RPMI8226 (cell line): ENCODE measurements at places on chromosomes 1 and 21.

GRCh38 chr1:175536921-175537320 lies 206.5 kb downstream of the TNR start:
- no peak for DNase-seq

- no peak for DNase-seq
Measured at GRCh38 chr1:116254776-116255175, 118.3 kb upstream of the ATP1A1 start.

GRCh38 chr1:175604942-175605286 lies 138.5 kb downstream of the TNR start:
- no peak for DNase-seq

- no peak for DNase-seq
Measured at GRCh38 chr1:5956022-5956830, 36.0 kb downstream of the NPHP4 start.

DNA sequence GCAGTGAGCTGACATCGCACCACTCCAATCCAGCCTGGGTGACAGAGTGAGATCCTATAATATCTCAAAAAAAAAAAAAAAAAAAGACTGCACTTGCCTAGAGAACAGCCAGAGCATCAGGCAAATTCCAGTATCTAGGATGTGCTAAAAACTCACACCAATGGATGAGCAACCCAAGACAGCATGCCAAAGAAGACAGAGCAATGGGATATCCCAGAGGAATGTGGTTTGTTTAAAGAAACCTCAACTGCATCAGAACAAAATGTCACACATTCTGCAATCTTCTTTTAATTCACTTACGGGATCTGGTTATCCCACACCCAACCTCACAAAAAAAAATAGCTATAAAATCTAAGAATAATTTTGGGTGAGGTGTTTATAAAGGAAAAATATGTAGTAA lies 7.3 kb downstream of the KCNH1 start:
- no peak for DNase-seq

DNA sequence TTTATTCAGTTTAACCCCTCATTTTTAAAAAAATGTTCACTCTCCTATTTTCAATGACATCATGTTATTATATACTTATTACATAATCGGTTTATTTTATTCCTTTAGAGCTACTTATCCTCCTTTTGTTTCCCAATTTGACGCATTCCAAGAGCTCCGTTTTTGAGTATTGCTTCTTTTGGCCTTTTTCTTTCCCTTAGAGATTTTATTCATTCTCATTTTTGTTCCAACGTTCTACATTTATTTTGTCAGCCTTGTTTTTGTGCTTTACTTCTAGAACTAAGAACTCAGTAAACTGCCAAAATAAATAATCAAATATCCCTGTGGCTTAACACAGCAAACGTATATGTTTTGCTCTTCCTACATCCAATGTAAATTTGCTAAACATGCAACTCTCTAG lies 769.1 kb downstream of the NCAM2 start:
- DNase-seq, result no peak

DNA sequence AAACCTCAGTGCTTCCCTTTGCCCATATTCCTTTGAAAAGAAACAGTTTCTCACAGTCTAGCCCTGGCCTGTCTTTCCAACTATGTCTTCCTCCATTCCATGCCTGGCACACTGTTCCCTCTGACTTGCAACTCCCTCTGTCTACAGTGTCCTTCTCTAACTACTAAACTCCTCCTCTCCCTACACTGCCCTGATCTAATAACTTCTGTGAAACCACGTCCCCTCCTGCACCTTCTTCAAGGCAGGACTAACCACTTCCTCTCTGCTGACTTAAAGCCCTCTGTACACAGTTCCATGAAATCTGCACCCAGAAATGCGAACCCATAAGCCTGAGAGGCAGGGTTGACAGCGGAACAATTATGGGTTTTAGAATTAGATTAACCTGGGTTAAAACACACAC lies 62.2 kb upstream of the ATP1B1 start:
- DNase-seq, result peak; percentile 19

DNA sequence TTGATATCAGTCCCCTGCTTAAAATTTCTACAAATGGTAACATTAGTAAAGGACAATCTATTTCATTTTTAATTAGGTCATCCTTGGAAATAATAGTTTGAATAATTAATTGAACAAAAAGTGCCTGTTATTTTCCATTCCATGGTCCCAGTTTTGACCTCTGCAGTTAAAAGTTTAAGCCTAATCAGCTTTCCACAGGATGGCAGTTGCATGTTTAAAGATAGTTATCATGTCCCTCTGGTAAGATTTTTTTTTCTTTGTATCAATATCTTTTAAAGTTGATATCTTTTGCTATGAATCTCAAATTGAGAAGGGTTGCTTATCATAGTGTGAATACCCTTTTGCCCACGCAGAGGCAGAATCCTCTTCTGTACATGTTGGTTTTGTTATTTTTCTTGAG lies 90.4 kb downstream of the HS2ST1 start:
- DNase-seq, result no peak
